ENCODE measurements at places on chromosomes 6 and 20.

- DNase-seq: no peak
Measured at GRCh38 chr6:109204511-109204910, 109.2 kb downstream of the CEP57L1 start.

DNA sequence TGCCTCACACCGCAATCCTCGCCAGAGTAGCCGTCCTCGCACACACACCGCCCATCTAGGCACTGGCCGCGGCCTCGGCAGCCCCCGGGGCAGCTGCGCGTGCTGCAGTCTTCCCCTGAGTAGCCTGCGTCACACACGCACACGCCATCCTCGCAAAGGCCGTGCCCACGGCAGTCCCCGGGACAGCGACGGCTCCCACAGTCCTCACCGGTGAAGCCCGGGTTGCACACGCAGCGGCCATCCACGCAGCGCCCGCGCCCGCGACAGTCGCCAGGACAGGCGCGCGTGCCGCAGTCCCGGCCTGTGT is 13.1 kb downstream of the TNXB start:
- DNase-seq: no peak

DNA sequence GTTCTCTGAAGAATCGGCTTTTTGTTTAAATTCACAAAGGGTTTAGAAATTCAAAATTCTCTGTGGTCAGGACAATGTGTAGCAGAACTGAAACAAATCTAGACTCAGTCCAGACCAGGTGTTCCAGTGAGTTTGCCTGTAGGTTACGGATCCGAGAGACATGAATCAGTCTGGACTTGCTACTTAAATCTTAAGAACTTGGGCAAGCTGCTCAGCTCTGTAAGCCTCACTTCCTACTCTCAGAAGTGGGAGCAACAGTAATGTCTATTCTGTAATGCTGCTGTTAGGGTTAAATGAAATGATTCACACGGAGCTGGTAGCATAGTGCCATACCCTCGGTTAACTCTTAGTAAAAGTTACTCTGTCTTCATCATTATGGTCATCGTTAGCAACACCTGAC is 37.7 kb downstream of the HECA start:
- DNase-seq: no peak

GRCh38 chr6:71373943-71374342 is 85.3 kb downstream of the OGFRL1 start:
- DNase-seq: no peak

DNA sequence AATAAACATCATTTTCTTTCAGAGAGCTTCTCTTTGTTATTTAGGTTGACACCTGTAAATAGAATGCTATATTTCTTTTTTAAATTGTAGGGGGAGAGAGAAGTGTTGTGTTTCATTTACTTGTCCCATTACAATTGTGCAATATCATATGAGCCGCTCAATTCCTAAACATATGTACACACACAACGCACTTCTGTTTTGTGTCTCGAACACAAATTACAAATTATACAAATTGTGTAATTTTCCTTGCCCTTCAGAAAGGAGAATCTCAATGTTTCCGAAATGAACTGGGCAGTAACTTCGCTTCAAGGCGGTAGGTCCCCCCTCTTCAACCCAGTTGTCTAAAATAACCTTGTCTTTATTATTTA is 2.6 kb upstream of the ABT1 start:
- no peak for DNase-seq

- DNase-seq: no peak
Measured at GRCh38 chr20:34703424-34704176, 544 bp upstream of the TP53INP2 start.

GRCh38 chr6:108888745-108889144 is 40.5 kb downstream of the ARMC2 start:
- no peak for DNase-seq

- no peak for DNase-seq
Measured at GRCh38 chr6:158387036-158387435, 74.8 kb downstream of the TULP4 start.
